ENCODE measurements at places on chromosomes 12 and 14. TPM values are rescaled to one million over a fixed set of nuclear protein-coding genes. Genes with fewer than 3 reads are reported as not detected.

- no peak for DNase-seq
Measured at GRCh38 chr12:31591380-31591901, 505 bp upstream of the DENND5B start.

- no peak for DNase-seq
Measured at GRCh38 chr12:80802652-80803400, 86.1 kb downstream of the MYF5 start.

GRCh38 chr14:100702590-100702989 is 24.1 kb upstream of the DLK1 start:
- no peak for DNase-seq

- DNase-seq, result no peak
Measured at GRCh38 chr14:96352708-96353107, 10.4 kb downstream of the ATG2B start.

The SMIM41 gene
- polyA plus RNA-seq, result 0.70 TPM

Data from left renal cortex interstitium (tissue), 4 donors.